ENCODE measurements at places on chromosomes 16 and 17. TPM values are rescaled to one million over a fixed set of nuclear protein-coding genes. Genes with fewer than 3 reads are reported as not detected.

DNA sequence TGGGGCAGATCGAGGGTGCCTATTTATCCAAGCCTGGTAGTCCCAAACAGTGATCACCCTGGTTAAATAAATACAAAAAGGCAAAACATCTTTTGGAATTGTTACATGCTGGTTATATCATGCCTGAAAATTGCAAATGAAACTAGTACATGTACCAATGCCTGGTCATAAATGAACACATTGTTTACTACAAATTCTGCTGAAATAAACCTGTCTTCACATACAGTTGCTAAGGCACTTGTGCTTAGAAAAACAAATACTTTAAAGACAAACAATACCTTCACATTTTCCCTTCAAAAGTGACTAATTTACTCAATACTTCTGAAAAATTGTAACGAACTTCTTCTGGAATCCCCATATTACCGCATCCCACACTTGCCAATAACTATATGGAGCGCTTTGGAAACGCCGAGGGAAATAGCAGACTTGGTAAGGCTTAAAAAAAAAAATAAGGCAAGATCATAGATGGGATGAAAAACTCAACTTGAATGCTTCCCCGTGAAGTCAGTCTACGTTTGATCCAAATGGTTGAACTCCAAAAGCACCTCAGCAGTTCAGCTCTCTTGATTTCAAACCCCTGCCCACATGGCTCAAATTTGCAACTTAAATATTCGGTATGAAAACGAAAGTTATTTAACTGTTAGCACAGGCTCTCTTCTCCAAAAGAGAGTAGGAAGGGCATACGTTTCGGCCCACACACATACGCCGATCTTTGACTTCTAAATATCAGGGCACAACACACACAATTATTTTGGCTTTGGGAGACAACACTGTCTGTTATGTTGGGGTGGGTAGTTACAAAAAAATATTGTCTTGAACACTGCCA, 264.5 kb downstream of the NTN1 start:
- no peak for DNase-seq

GRCh38 chr17:29914819-29915537, 15.1 kb downstream of the SSH2 start:
- no peak for DNase-seq

DNA sequence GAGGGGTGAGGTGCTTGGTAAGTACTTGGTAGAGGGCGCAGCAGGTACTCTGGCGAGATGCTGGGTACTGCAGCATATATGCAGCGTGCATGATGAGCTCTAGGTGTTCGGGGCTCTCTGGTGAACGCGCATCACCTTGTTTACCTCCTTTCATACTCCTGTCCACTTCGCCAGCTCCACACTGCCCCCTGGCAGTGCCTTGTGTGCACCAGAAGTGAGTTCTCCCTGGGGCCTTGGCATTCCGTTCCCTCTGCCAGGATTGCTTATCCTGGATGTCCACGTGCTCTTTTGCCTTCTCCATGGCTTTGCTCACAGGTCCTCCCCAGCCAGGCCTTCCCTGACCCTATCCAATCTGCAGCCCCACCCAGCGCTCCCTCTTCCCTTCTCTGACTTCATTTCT, 154.2 kb downstream of the MRM1 start:
- DNase-seq: no peak

RNU2-1 gene
- total RNA-seq: not detected

EFCAB5 gene
- 3.2 TPM for total RNA-seq

- DNase-seq: no peak
Observed at GRCh38 chr17:79011451-79012147, 2.0 kb upstream of the CANT1 start.

DNA sequence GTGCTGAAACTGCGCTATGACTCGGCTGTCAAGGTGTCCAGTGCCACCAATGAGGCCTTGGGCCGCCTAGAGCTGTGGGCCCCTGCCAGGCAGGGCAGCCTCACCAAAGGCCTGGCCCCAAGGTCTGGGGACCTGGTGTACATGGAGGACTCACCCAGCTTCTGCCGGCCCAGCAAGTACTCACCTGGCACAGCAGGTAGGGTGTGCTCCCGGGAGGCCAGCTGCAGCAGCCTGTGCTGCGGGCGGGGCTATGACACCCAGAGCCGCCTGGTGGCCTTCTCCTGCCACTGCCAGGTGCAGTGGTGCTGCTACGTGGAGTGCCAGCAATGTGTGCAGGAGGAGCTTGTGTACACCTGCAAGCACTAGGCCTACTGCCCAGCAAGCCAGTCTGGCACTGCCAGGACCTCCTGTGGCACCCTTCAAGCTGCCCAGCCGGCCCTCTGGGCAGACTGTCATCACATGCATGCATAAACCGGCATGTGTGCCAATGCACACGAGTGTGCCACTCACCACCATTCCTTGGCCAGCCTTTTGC, 25.0 kb downstream of the WNT9B start:
- no peak for DNase-seq

DNA sequence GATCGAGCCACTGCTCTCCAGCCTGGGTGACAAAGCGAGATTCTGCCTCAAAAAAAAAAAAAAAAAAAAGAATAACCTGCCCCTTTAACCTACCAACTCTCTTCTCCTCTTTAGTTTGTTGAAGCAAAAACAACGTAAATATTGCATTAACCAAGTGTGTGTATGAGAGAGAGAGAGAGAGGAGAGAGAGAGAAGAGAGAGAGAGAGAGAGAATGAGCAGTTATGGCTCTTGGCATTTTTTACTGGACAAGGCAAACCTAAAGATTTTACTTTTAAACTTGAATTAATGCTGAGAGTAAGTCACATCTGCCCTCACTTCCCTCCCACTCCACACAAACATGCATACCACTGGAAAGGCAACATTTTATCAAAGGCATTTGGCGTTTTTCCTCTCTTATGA, 3.0 kb upstream of the SLFN5 start:
- DNase-seq: no peak

DNA sequence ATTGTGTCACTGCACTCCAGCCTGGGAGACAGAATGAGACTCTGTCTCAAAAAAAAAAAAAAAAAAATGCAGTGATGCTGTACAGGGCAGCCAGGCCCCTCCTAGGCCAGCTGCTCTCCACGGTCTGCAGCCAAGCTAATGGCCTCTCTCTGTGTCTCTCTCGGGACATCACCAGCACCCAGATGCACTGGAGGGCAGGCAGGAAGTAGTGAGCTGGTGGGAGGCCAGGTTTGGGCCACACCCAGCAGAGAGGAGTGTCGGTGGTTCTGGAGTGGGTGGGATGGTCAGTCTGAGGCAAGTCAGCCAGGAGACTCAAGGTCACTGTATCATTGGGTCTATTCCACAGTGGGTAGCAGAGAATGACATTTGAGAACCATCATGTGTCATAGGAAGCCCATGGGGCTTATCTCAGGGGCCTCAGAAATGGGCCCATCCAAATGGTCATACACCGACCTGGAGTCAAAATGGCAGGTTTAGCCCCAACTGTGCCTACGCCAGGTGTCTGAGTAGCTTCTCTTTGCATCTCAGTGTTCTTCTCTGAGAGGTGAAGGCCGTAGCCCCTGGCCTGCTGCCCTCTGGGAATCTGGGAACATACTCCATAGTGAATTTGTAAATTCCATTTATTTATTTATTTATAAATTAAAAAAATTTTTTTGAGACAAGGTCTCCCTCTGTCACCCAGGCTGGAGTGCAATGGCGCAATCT, 22.7 kb downstream of the WNT9B start:
- no peak for DNase-seq

GRCh38 chr17:51056813-51057510, 63.7 kb downstream of the SPAG9 start:
- no peak for DNase-seq

DNA sequence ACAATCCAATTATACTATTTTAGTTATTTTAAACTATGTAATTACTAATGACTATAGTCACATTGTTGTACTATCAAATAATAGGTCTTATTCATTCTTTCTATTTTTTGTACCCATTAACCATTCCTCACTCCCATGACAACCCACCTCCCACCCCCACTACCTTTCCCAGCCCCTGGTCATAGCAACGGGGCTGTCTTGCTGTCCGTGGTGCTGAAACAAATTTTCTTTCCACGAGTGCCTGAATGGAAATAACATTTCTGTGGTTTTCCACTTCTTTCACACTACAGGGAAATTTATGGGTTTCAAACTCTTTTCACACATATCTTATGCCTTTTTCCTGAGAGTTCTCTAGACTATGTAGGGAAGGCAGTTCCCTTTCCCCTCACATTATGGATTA, 326.6 kb downstream of the PHKB start:
- DNase-seq: no peak

DNA sequence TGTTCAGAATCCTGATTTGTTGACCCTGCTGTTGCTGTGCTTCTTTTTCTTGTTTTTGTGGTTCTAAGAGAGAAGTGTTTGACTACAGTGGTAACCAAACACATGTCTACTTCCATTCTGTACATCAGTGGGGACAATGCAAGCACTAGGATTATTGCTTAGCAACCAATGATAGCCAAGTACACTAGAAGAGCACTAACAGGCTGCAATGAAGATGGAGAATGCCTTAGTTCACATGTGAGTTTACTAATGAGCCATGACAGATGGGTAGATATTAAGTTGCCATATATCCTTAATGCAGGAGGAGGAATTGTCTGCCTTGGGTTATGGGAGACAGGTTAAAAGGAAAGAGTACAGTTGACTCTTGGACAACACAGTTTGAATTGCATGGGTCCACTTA, 8.3 kb downstream of the EFCAB5 start:
- DNase-seq: no peak

DNA sequence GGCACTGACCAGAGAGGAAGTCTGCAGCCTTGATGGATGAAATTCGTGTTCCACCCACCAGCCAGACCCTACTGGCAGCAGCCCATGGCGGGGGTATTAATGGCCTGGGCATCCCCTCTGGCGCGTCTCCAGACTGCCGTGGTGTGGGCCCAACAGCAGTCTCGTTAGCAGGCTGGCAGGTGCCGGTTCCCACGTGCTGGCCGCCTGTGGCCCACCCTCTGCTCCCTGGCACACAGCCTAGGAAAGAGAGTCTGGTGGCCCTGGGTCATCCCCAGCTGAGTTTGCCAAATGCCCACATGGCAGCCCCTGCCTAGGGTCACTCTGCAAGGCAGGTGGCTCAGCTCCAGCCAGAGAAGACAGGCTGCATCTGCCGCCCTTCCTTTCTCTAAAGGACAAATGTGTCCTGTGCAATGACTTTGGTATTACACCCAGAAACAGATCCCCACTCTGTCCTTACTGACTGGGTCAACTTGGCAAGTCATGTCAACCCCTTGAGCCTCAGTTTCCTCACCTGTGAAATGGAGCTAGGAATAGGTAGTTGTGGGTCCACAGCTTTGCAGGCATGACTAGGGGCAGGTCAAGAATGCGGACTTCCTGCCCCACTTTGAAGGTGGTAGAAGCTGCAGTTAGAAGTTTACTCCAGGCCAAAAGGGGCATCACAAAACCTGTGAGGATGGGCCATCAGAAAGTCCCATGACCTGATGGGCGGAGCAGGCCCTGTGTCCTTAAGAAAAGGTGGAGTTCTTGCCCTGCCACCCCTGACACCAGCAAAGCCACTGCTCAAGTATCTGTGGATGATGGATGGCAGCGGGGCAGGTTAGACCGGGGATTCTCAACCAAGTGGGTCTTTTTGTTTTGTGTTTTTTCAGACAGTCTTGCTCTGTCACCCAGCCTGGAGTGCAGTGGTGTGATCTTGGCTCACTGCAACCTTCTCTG, 76.6 kb downstream of the ABCC6 start:
- DNase-seq: no peak

PYDC1 gene
- total RNA-seq: not detected

TMEM88 gene
- 6.8 TPM for total RNA-seq

ADAM11 gene
- 3.3 TPM for total RNA-seq

GRCh38 chr16:50381679-50382440, 13.1 kb upstream of the BRD7 start:
- no peak for DNase-seq

DNA sequence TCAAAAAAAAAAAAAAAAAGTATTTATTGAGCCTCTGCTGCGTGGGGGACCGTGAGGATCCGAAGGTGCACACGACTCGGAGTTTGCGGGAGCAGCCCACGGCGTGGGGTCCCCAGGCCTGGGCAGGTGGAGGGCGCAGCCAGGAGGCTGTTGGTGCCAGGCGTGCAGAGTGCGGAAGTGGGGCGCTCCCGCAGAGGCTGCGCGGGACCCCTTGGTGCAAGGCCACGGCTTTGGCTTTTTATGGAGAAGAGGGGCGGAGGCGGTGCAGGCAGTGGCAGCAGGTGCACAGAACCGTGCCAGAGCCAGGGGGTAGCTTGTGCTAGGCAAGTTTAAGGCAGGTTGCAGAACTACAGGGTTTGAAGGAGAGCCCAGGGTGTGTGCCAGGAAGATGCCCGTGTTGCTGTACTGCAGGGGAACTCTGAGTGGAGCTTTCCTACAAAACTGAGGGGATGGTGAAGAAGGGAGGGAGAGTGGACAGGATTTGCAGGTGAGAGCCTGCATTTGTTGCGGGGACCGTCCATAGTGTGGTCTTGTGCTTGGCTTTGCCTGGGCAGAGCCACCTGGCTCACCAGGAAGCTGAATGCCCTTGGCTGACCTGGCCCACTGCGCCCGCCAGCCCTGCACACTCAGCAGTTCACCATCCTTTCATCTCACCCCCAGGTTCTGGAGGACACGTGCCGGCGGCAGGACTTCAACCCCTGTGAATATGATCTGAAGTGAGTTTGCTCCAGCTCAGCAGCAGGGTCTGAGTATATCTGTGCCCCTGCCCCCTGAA, 1.3 kb downstream of the ASPSCR1 start:
- no peak for DNase-seq

GRCh38 chr17:80203471-80203963, 16.6 kb downstream of the SGSH start:
- DNase-seq: no peak

GRCh38 chr17:14203388-14203787, 33.3 kb downstream of the CDRT15 start:
- DNase-seq: no peak

MYL11 gene
- not detected for total RNA-seq

DNA sequence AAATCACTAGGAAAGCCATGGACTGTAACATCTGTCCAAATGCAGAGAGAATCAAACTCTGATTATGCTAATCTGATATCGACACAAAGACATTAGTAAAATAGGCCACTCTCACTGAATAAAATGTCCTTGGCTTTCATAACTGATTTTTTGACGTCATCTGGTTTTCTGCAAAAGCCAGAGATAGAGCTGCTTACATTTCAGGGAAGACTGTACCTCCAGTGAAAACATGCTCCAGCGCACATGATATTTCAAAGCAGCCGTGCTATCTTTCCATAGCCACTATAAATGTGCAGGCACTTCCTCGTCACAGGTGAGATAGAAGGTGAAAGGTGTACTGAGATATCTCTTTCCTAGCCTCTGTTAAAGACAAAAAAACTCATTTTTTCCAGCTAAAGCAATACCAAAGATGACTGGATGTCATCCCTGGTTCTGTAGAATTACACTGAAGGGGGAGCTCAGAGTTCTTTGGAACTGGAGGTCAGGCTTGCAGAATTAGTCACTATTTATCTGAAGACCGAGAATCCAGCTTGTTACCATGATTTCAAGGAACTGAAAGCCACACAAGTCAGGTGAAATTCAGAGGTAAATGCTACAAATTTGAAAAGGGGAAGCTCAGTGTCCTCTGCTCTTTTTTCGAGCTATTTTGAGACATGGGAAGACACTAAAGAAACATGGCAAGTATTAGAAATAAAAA, 249.5 kb downstream of the CA10 start:
- no peak for DNase-seq

GRCh38 chr17:15910791-15911190, 34.1 kb upstream of the ADORA2B start:
- DNase-seq: no peak

GRCh38 chr17:40091691-40092397, 8.5 kb downstream of the NR1D1 start:
- no peak for DNase-seq

- DNase-seq: peak; percentile 53
Observed at GRCh38 chr16:66269617-66270332, 96.7 kb upstream of the CDH5 start.

BTBD17 gene
- not detected for total RNA-seq

EFTUD2 gene
- total RNA-seq: 49.6 TPM
